ENCODE measurements at places on chromosomes 1 and 21. TPM values are rescaled to one million over a fixed set of nuclear protein-coding genes. Genes with fewer than 3 reads are reported as not detected.

LYPD8 gene
- not detected for total RNA-seq

CTSS gene
- 27.5 TPM for total RNA-seq

VWA5B1 gene
- 0.16 TPM for total RNA-seq

NFASC gene
- total RNA-seq: 8.2 TPM

MIXL1 gene
- total RNA-seq: not detected

FCRL2 gene
- total RNA-seq: not detected

GRCh38 chr1:167562702-167563101 lies 9.1 kb upstream of the CREG1 start:
- no peaks in the 10 kb centered on the region for H3K27me3 ChIP-seq
- H3K27ac ChIP-seq: no peak overlapping the region
- H3K36me3 ChIP-seq: no peaks in the 10 kb centered on the region
- no peak for DNase-seq

DNA sequence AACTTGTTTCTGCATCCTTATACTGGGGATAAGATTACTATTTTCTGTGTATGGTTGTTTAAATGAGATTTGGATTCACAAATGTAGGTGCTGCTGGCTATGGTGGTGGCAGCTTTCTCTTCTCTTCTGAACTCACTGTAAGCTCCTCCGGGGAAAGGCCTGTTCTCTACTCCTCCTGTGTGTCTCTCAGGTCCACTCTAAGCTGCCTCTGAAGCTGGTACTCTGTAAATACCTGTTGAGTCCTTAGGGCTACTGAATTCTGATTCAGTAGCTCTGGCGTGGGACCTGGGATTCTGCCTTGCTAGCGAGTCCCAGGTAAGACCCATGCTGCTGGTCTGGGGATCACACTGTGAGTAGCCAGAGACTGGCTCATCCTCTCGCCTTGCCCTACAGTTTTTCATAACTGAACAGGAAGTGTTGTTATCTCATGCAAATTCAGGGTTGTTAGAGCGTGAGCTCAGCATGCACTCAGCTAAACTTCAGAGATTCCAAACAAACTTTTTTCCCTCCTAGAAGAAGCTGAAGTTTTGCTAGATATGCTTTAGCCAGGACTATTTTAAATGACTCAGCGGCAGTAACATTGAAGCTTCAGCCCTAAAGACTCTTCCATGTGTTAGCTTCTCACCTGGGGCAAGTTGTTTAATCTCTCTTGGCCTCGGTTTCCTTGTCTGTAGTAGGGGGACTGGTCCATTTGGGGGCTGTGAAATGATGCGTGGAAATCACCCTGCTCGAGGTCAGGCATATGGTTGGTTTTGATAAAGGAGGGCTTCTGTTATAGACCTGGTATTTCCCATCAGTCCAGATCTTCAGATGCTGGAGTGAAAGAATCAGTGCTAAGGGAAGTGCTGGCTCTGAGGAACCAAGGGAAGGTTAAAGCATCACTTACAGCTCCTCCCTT lies 271.5 kb upstream of the TMEM51 start:
- DNase-seq: no peak
- H3K27ac ChIP-seq: no peak overlapping the region
- H3K4me1 ChIP-seq: no peaks in the 10 kb centered on the region
- H3K27me3 ChIP-seq: peaks cover 47% of the 10 kb centered on the region
- H3K4me3 ChIP-seq: no peak overlapping the region

- peak overlapping the region; percentile 33 for H3K27ac ChIP-seq
- peaks cover 2% of the 10 kb centered on the region for H3K27me3 ChIP-seq
- H3K4me1 ChIP-seq: peaks cover 30% of the 10 kb centered on the region
- H3K4me3 ChIP-seq: no peak overlapping the region
- DNase-seq: no peak
These were observed 3.4 kb upstream of the TRIM11 start for GRCh38 chr1:228410015-228410414.

DNA sequence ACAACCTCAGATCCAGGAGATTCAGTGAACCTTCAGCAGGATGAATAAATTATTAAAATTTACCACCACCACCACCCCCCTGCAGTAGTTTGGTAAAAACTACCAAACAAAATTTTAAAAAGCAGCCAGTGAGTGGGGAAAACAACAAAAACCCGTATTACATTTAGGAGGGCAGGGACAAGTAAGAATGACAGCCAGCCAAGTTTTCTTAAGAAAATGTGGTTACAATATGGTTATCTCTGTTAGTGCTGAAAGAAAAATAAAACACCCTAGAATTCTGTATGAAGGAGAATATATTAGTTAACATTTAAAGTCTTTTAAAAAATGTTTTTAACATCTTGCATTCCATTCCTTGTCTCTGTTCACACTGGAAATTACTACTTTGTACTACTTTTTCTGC lies 14.7 kb downstream of the CD46 start:
- H3K36me3 ChIP-seq: peaks cover 80% of the 10 kb centered on the region
- H3K27me3 ChIP-seq: no peaks in the 10 kb centered on the region
- no peak for DNase-seq
- no peak overlapping the region for H3K4me3 ChIP-seq

- no peak overlapping the region for H3K27ac ChIP-seq
- H3K27me3 ChIP-seq: peaks cover 11% of the 10 kb centered on the region
- H3K4me3 ChIP-seq: no peak overlapping the region
- no peaks in the 10 kb centered on the region for H3K4me1 ChIP-seq
- H3K36me3 ChIP-seq: no peaks in the 10 kb centered on the region
These were observed 18.1 kb upstream of the IL19 start for GRCh38 chr1:206752481-206752880.

- no peaks in the 10 kb centered on the region for H3K4me1 ChIP-seq
- H3K27ac ChIP-seq: no peak overlapping the region
- H3K4me3 ChIP-seq: no peak overlapping the region
- DNase-seq: no peak
- no peaks in the 10 kb centered on the region for H3K27me3 ChIP-seq
- no peaks in the 10 kb centered on the region for H3K36me3 ChIP-seq
These were observed 1671.1 kb downstream of the MRPL39 start for GRCh38 chr21:23936224-23936623.

GRCh38 chr1:11229203-11229602 lies 33.1 kb downstream of the MTOR start:
- H3K36me3 ChIP-seq: peaks cover 98% of the 10 kb centered on the region
- H3K4me3 ChIP-seq: no peak overlapping the region
- H3K27ac ChIP-seq: no peak overlapping the region
- DNase-seq: no peak
- H3K27me3 ChIP-seq: no peaks in the 10 kb centered on the region

GRCh38 chr1:109619576-109620400 lies at the start of the genes AMPD2 and GNAT2:
Gene AMPD2, plus strand, starts transcription at chr1:109619837. Its CDS starts 1,339 bp downstream, at chr1:109621176.
Gene GNAT2, minus strand, starts transcription at chr1:109619616. Its CDS starts 6,746 bp downstream, at chr1:109612870.
- H3K36me3 ChIP-seq: no peaks in the 10 kb centered on the region
- peaks cover 59% of the 10 kb centered on the region for H3K4me1 ChIP-seq
- H3K4me3 ChIP-seq: peak within 1 kb of the TSS; percentile 85
- peak within 1 kb of the TSS; percentile 87 for H3K27ac ChIP-seq

- H3K4me1 ChIP-seq: peaks cover 8% of the 10 kb centered on the region
- H3K27me3 ChIP-seq: no peaks in the 10 kb centered on the region
- no peak for DNase-seq
- no peak overlapping the region for H3K27ac ChIP-seq
- H3K4me3 ChIP-seq: no peak overlapping the region
These were observed 206.8 kb downstream of the ST6GALNAC3 start for GRCh38 chr1:76281306-76281705.

DNA sequence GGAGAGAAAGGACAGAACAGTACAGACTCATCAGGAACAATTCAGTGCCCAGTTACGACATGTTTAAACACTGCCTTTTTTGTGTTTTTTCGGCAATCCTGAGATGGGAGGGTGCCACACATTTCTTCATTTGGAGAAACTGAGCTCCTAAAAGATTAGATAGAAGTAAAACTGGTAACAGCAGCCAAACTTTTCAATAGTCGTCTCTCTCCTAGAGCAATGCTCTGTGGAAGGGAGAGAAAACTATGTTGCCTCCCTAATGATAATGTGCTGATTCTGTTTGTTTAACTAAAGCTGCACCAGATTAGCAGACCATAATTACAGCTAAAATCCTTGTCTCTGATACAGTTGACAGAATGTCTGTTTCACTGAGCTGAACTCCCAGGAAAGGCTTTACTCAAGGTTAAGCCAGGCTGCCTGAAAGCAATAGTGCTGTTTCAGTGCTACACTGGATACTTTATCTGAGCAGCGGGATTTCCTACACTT lies 76.2 kb upstream of the CXADR start:
- no peak overlapping the region for H3K4me3 ChIP-seq
- no peak for DNase-seq
- no peaks in the 10 kb centered on the region for H3K36me3 ChIP-seq
- H3K27me3 ChIP-seq: peaks cover 3% of the 10 kb centered on the region
- peaks cover 9% of the 10 kb centered on the region for H3K4me1 ChIP-seq

DNA sequence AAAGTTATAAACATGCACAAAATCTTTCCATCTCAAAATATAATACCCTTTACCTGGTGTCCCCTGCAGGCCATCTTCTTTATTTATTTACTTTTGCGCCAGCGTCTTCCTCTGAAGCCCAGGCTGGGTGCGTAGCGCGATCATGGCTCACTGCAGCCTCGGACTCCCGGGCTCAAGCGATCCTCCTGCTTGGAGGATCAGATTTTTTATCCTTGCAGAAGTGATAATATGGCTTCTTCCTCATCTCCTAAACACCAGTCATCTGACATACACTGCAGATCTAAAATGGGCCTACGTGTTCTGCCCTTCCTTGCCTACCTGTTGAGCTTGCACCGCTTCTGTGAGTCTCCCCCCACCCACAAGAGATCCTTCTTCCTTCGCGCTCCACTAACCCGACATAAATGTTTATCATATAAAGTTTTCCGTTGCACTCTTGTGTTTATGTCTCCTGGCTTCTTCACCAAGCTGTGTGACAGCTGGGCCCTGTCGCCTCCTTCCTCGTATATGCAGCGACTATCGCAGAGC lies 506 bp upstream of the SRP9 start:
- DNase-seq: no peak
- H3K36me3 ChIP-seq: peaks cover 5% of the 10 kb centered on the region
- peaks cover 61% of the 10 kb centered on the region for H3K4me1 ChIP-seq
- peak overlapping the region; percentile 91 for H3K27ac ChIP-seq

- H3K36me3 ChIP-seq: no peaks in the 10 kb centered on the region
- peaks cover 5% of the 10 kb centered on the region for H3K4me1 ChIP-seq
- H3K4me3 ChIP-seq: no peak overlapping the region
- H3K27ac ChIP-seq: no peak overlapping the region
These were observed 2.0 kb downstream of the KCNE2 start for GRCh38 chr21:34365809-34366208.

DNA sequence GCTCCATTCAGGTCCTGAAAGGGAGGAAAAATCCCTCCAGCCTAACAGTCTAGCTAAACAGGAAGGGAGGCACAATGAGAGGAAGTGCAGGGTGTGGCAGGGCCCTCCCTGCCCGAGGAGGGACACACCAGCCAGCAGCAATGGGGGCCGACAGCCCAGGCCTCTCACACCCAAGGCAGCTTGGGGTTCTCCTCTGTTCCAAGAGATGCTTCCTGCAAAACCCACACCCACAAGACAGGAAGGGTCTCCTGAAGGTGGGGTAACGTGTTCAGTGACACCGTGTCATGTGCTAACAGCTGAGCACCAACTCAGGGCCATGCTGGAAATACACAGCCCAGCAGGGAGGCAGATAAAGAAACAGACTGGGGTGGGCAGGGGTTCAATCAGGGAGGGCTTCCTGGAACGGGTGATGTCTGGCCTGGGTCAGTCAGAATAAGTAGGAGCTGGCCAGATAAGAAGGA lies 10.2 kb downstream of the ECE1 start:
- peaks cover 16% of the 10 kb centered on the region for H3K36me3 ChIP-seq
- peak; percentile 60 for DNase-seq
- peak overlapping the region; percentile 53 for H3K4me3 ChIP-seq
- H3K4me1 ChIP-seq: peaks cover 79% of the 10 kb centered on the region
- H3K27me3 ChIP-seq: no peaks in the 10 kb centered on the region

- H3K4me1 ChIP-seq: no peaks in the 10 kb centered on the region
- no peak overlapping the region for H3K4me3 ChIP-seq
These were observed 22.1 kb upstream of the EYA3 start for GRCh38 chr1:28110555-28110954.

Data from left ventricle myocardium inferior (tissue), 1 donor.